ENCODE measurements at places on chromosomes 2 and 18.

- no peak for DNase-seq
These were observed 344.3 kb upstream of the KCNH7 start for GRCh38 chr2:163182764-163183354.

- DNase-seq = no peak
These were observed 221.9 kb upstream of the CELF4 start for GRCh38 chr18:37787452-37787851.

GRCh38 chr2:63981702-63982103 lies 37.5 kb downstream of the VPS54 start:
- no peak for DNase-seq

- peak; percentile 31 for DNase-seq
These were observed 10.3 kb downstream of the ITGA6 start for GRCh38 chr2:172437419-172438341.

DNA sequence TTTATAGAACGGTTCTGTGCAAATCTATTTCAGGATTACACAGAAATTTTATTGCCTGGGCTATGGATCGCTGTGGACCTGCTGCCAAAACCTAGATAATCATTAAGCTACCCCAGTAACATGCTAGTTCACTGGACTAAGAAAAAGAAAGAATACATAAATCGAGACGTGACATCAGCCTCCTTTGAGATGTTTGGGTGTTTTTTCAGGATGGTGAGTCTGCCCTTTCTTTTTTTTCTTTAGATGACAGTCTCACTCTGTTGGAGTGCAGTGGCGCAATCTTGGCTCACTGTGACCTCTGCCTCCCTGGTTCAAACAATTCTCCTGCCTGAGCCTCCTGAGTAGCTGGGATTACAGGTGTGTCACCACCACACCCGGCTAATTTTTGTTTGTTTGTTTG lies 52.0 kb downstream of the FHOD3 start:
- no peak for DNase-seq

Measured in activated CD4-positive, alpha-beta T cell treated with anti-CD3 and anti-CD28 coated beads, Interleukin-2, amount 50 U/mL, for 1 hour (primary cell).